ENCODE measurements at places on chromosomes 6 and 20.

GRCh38 chr6:112933947-112934346 lies 586.8 kb downstream of the RFPL4B start:
- DNase-seq: no peak

DNA sequence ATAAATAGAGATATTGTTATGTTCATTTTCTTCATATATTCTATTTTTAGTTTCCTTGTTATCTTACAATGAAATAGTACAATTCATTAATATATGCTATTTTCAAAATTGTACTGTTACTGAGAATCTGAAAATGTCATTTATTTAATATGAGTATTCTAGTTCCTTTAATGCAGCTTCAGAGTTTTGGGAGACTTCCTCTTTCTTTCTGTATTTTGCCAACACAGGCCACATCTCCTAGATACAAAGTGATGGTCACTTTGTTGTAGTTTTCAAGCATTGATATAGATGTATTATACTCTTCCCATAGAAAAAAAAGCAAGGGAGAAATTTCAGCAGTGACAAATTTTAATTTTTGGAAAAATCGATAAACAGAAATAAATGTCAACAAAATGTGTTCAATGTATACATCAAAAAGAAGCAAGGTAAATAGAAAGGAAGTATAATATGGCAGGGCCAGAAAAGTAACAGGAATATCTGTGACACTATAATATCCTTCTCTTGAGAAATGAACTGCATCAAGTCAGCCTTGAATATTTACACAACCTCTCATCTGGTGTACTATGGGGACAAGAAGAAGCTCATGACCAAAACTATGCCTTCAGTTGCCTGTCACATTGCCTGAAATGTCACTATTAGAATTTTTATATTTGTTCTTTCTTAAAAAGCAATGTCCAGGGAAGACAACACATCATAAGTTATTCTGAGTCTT lies 396.0 kb downstream of the TBC1D32 start:
- DNase-seq: peak; percentile 12

DNA sequence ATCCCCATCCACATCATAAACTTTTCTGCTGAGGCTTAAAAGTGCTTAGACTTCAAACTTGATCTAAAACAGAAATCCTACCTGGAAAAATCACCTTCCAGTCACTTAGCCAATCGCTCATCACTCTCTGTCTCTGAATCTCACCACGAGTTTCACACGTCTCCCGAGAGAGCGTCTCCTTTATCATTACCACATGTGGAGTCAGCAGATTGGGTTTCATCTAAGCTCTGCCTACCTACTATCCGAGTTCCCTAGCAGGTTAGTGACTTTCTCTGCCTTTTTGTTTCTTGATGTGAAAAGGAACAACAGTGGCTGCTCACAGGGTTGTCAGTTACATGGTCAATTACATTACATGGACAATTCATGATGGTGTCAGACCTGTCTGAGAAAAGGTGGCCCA lies 286.2 kb downstream of the ESR1 start:
- no peak for DNase-seq

- DNase-seq: no peak
These were observed 23.7 kb upstream of the TMEM14A start for GRCh38 chr6:52647199-52647598.

GRCh38 chr6:111658462-111659154 lies 52.9 kb upstream of the TRAF3IP2 start:
- no peak for DNase-seq

GRCh38 chr6:167733740-167734661 lies 92.7 kb upstream of the AFDN start:
- DNase-seq: no peak

- no peak for DNase-seq
These were observed 907 bp upstream of the HLA-B start for GRCh38 chr6:31357886-31358285.

DNA sequence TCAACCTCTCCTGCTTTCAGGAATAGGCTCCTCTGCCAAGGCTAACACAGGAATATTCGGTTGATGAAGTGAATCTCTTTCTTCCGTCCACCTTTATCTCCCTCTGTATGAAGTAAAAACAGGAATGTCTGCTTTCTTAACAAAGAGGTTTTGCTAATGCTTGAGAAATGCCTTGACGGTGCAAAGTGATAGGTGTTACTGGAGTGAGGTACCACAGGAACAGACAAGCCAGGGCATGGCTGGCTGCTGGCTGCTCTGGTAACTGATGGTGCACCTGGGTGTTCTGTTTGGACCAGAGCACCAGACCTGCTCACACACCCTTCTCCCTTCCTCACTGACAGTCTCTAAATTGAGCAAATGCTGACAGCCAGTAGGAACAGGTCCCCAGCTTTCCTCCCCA lies 174.0 kb upstream of the FBXL4 start:
- no peak for DNase-seq

DNA sequence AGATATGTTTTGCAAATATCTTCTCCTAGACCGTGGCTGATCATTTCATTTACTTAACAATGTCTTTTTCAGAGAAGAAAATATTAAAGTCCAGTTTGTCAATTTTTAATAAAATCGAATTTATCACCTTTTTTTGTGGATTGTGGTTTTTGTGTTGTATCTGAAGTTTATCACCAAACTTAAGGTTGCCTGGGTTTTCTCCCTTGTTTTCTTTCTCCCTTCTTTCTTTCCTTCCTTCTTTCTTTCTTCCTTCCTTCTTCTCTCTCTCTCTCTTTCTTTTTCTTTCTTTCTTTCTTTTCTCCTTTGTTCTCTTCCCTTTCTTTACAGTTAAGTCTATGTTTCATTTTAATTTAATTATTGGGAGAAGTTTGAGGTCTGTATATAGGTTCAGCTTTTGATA lies 68.7 kb downstream of the RNF182 start:
- no peak for DNase-seq
